ENCODE measurements at places on chromosomes 3 and 15.

GRCh38 chr3:197600796-197601565, 45.2 kb upstream of the BDH1 start:
- no peak for DNase-seq

DNA sequence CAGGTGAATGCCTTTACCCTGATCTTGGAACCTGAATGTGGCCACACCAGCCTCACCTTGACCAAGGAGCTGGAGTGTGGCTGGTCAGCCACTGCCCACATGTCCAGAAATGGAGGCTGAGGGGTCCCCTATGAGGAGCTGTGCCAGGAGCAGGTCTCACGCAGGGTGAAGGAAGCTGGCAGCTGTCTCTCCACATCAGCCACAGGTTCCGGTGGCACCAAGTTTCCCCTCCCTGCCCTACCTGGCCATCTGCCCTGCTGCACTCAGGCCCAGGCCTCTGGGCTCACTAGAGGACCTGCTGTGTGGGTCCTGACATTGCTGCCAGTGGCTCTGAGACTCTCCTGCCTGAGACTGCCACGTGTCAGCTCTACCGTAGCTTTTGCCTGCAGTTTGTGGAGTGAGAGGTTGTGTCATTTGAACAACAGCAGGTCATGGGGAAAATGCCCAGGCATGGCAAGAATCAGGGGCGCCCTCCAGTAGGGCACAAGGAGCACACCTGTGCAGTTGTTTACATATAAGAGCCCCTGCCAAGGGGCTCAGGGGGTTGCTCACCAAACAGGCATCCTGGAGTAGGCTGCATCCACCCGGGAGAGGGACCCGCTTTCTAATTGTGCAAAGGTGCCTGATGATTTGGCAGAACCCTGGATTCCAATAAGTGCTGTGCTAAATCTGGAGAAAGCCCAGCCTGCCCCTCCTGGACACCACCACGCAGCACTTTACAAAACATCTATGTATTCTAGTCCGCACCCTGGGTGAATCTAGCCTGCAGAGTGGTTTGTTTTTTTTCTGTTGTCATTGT, 258.5 kb upstream of the TLE3 start:
- DNase-seq: no peak

- DNase-seq: no peak
Observed at GRCh38 chr3:136380530-136380929, 130.4 kb downstream of the PCCB start.

GRCh38 chr15:29046977-29047376, 161.2 kb downstream of the APBA2 start:
- no peak for DNase-seq
